RWPE1 (cell line): ENCODE measurements at places on chromosomes 11 and 22.

- DNase-seq, result no peak
Observed at GRCh38 chr11:118491041-118491440, 36.2 kb upstream of the TTC36 start.

- no peak for DNase-seq
Observed at GRCh38 chr11:130536106-130537040, 87.9 kb downstream of the ADAMTS15 start.

GRCh38 chr11:106399076-106399511 is 321.6 kb downstream of the AASDHPPT start:
- DNase-seq, result peak; percentile 96

- no peak for DNase-seq
Observed at GRCh38 chr11:1397146-1397861, 7.6 kb downstream of the BRSK2 start.

GRCh38 chr22:36368359-36368983 is 19.3 kb downstream of the MYH9 start:
- peak; percentile 45 for DNase-seq

- peak; percentile 61 for DNase-seq
Observed at GRCh38 chr11:47216121-47216798, 1.5 kb downstream of the DDB2 start.

DNA sequence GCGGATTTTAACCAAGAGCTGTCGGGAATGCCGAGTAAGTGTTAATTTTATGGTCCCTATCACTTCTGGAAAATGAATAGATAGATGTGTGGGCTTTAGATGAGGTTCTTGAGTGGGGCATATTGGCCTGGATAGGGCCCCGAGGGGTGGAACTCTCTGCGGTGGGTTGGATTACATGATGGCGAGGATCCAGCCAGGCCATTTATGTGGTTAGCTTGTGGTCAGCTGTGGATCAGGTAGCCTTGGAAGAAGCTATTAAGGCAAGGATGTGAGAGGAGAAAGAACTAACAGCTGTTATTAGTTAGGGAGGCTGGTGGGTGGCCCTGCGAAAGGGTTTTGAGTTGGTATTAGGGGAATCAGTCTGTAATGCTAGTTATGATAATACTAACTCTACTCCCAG is 268.4 kb downstream of the NELL1 start:
- no peak for DNase-seq
